ENCODE measurements at places on chromosomes 16 and 17.

- H3K4me1 ChIP-seq: peaks cover 14% of the 10 kb centered on the region
- peaks cover 5% of the 10 kb centered on the region for H3K36me3 ChIP-seq
- H3K27me3 ChIP-seq: no peaks in the 10 kb centered on the region
- no peak overlapping the region for H3K4me3 ChIP-seq
Measured at GRCh38 chr17:56819431-56820145, 14.1 kb downstream of the C17orf67 start.

DNA sequence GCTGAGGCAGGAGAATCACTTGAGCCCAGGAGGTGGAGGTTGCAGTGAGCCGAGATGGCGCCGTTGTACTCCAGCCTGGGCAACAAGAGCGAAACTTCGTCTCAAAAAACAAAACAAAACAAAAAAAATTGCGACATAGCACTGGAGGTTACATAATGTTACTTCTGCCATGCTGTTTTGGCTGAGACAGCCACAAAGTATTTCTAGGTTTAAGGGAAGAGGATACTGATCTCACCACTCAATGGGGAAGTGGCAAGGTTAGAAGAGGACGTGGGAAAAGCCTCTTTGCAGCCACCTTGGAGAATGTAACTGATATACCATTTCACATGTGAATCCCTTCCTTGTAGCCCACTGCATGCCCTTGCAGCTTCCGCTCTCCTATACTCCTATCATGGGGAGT lies 131.2 kb upstream of the NLRP1 start:
- no peak overlapping the region for H3K4me3 ChIP-seq
- no peaks in the 10 kb centered on the region for H3K4me1 ChIP-seq
- DNase-seq: no peak

DNA sequence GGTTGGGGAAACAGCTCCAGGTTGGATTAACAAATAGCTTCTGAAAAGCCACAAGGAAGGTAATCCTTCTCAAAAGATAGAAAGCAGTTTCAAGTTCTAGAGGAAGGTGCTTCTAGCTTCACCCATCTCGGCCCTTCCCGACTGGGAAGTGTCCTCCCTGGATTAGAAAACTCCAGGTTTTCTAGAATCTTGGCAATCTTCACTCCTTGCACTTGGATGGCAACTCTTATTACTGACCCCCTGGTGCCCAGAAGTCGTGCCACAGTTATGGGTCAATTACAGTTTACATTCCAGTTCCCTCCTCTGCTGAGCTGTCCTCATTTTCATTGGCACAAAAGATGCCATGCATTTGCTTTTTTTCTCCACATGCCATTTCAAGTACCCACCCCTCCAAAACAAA lies 65.6 kb downstream of the SMG6 start:
- no peak overlapping the region for H3K27ac ChIP-seq
- no peaks in the 10 kb centered on the region for H3K27me3 ChIP-seq
- H3K4me3 ChIP-seq: no peak overlapping the region
- peaks cover 52% of the 10 kb centered on the region for H3K4me1 ChIP-seq
- H3K36me3 ChIP-seq: peaks cover 50% of the 10 kb centered on the region
- DNase-seq: no peak

DNA sequence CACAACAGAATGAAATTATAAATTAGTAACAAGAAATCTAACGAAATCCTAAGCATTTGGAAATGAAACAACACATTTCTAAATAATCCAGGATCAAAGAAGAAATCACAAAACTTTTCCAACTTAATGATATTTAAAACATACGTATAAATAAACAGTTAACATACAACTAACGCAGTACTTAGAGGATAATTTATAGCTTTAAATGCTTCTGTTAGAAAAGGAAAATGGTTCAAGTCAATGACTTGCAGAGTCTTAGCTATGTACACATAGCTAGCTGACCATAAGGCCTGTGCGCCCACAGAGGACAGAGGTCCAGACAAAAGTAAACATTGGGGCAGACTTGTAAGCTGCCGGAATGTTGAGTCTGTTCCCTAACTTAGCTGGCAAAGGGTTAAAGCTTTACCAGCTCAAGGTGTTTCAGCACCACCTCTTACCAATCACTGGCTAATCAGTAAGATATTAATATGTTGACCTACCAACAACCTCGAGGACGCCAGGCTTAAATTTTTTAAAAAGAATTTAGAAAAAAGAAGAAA lies 84.6 kb downstream of the PARN start:
- H3K4me1 ChIP-seq: peaks cover 6% of the 10 kb centered on the region
- no peak overlapping the region for H3K4me3 ChIP-seq
- H3K27me3 ChIP-seq: no peaks in the 10 kb centered on the region
- no peak overlapping the region for H3K27ac ChIP-seq
